ENCODE measurements at places on chromosomes 2 and 18.

DNA sequence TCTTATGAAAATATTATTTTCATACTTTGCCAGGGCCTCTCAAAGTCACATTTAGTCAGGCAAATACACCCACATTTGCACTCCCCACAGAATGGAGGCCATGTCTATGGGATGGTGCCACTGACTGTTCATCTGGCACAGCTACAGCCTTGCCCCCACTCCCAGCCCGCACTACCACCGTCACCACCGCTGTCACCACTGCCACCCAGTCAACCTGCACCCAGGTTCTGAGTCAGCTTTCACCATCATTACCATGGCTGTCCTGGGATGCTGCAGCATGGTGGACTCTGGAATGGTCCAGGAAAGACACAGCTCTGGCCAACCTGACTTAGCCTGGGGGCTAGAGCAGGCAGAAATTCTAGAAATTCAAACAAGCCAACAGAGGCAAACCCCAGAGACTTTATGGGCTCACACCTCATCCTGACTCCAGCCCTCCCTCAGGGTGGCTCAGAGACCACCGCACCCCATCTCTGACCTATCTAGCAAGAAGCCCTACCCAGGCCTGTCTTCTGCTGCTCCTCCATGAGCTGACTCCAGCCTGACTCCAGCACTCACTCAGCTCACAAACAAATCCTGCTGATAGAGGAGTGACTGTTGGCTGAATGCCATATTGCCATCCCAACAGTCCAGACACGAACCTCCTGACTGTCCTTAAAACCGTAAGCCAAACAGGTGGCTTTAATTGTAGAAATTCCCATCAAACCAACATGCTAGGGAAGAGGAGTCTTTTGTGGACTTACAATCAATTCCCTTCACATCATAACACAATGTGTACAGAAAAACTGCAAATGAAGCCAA is 28.0 kb downstream of the DNER start:
- DNase-seq: no peak

- peak; percentile 7 for DNase-seq
Observed at GRCh38 chr2:24365051-24365450, 4.7 kb upstream of the ITSN2 start.

GRCh38 chr18:2111456-2111855 is 459.8 kb downstream of the METTL4 start:
- no peak for DNase-seq

- no peak for DNase-seq
Observed at GRCh38 chr2:219629976-219630695, 2.7 kb downstream of the SLC4A3 start.

- DNase-seq: no peak
Observed at GRCh38 chr2:236936446-236936940, 149.2 kb upstream of the COPS8 start.

GRCh38 chr2:100812116-100812515 is 7.8 kb upstream of the NPAS2 start:
- no peak for DNase-seq
